GM13976 (cell line): ENCODE measurements at places on chromosomes 7 and 10.

- DNase-seq = no peak
Measured at GRCh38 chr10:75074711-75075445, 36.6 kb upstream of the SAMD8 start.

- no peak for DNase-seq
Measured at GRCh38 chr7:134618756-134619530, 27.7 kb upstream of the BPGM start.

GRCh38 chr7:36506820-36507219, 117.2 kb downstream of the ANLN start:
- no peak for DNase-seq

DNA sequence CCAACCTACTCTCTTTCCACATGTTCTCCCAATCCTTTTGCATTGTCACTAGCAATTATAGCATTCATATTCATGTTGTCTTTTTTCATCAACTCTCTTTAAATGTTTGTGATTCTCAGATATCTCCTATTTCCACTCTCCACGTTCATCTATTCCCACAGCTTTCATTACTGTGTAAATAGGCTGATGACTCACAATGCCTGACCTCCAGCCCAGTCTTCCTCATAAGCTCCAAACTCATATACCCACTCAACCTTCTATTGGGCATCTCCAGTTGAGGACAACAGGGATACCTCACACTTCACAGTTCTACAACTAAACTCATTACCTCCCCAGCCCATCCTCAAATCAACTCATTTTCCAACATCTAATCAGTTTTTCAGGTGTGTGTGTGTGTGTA, 194.1 kb downstream of the DGKI start:
- DNase-seq = no peak

- DNase-seq = no peak
Measured at GRCh38 chr7:12802070-12802469, 114.6 kb downstream of the ARL4A start.

GRCh38 chr7:80711531-80711930, 73.1 kb downstream of the CD36 start:
- no peak for DNase-seq

- DNase-seq = no peak
Measured at GRCh38 chr10:93420944-93421825, 60.9 kb downstream of the MYOF start.

- no peak for DNase-seq
Measured at GRCh38 chr10:110641256-110641655, 2.9 kb upstream of the RBM20 start.

GRCh38 chr10:109931163-109931562, 7.9 kb upstream of the XPNPEP1 start:
- DNase-seq = no peak

GRCh38 chr7:27260211-27260610, 17.6 kb downstream of the EVX1 start:
- no peak for DNase-seq

DNA sequence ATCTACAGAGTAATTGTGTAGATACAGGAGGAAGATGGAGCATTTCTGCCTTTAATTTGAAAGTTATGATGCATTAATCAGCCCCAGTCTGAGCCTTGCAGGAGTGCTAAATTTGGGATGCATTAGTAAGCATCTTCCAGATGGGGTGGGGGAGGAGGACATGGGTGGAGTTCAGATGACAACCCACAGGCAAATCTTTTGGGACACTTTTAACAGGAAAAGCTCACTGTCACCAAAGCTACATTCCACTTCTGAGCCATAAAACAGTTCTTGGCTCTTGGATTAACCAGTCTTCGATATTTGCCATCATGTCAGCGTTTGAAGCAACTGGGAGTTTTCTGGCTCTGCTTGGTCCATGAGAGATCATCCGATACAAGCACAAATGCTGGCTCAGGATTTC, 121.1 kb downstream of the CXCL12 start:
- DNase-seq = no peak

- DNase-seq = no peak
Measured at GRCh38 chr7:83588602-83589240, 60.2 kb downstream of the SEMA3E start.

- DNase-seq = no peak
Measured at GRCh38 chr10:60123668-60124067, 217.3 kb upstream of the CCDC6 start.

GRCh38 chr7:81638198-81638597, 131.6 kb downstream of the HGF start:
- DNase-seq = no peak

GRCh38 chr7:117008886-117009531, 55.7 kb downstream of the ST7 start:
- DNase-seq = no peak

- DNase-seq = no peak
Measured at GRCh38 chr7:130289478-130289877, 3.5 kb upstream of the CPA4 start.

DNA sequence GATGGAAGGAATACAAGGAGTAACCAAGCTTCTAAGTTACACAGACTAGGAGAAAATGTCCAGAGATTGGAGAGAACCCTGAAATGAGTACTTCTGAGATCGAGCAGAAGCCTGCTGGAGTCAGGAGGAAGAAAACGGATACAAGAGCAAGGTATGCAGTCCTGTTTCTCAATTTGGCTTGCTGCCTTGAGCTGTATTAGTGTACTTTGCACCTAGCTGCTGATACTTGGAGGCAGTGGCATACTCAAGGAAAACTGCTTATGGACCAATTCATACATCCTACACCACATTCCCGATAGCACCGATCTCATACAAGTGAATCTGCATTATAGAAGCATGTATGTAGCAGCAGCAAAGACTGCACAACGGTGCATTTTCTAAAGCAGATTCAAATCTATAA, 14.4 kb downstream of the PIP4K2A start:
- DNase-seq = no peak

DNA sequence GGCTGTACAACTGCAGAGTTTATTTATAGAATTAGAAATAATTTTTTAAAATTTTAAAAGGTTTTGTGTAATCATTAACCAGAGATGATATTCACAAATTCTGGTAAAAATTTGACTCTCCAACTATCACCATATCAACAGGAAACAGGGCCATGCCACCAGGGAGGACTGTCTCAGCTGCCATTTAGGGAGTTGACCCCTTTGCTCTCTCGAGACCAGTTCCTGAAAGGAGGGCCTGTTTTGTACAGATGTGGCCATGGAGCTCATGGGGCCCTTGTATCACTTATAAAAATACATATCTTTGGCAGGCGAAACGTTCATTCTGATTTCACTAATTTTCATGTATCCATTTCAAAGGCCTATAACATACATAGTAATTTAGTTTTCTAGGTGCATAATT, 20.3 kb downstream of the H2AZ2 start:
- no peak for DNase-seq

GRCh38 chr7:17441557-17441956, 143.1 kb downstream of the AHR start:
- no peak for DNase-seq

GRCh38 chr7:115864082-115864481, 166.5 kb downstream of the TFEC start:
- DNase-seq = no peak

DNA sequence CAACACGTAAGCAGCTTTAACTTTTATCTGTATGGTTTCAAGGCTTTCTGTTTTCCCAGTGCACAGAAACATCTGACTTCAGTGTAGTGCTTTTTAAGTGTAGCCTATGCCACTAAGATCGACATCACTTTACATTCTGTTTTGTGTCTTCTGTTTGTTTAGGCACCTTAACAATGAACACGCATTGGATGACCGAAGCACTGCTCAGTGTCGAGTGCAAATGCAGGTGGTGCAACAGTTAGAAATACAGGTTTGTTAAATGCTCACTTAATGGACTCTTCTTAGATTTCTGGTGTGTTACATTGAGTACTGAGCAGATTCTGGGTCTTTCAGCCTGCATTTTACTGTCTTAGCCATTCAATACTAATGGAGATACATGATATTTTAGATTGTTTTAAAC, 237.4 kb downstream of the FOXP2 start:
- DNase-seq = no peak

GRCh38 chr10:88416801-88417200, 166.3 kb downstream of the RNLS start:
- no peak for DNase-seq

GRCh38 chr7:158390460-158390859, 197.2 kb downstream of the PTPRN2 start:
- no peak for DNase-seq

GRCh38 chr7:11706666-11707605, 125.1 kb downstream of the THSD7A start:
- DNase-seq = no peak

DNA sequence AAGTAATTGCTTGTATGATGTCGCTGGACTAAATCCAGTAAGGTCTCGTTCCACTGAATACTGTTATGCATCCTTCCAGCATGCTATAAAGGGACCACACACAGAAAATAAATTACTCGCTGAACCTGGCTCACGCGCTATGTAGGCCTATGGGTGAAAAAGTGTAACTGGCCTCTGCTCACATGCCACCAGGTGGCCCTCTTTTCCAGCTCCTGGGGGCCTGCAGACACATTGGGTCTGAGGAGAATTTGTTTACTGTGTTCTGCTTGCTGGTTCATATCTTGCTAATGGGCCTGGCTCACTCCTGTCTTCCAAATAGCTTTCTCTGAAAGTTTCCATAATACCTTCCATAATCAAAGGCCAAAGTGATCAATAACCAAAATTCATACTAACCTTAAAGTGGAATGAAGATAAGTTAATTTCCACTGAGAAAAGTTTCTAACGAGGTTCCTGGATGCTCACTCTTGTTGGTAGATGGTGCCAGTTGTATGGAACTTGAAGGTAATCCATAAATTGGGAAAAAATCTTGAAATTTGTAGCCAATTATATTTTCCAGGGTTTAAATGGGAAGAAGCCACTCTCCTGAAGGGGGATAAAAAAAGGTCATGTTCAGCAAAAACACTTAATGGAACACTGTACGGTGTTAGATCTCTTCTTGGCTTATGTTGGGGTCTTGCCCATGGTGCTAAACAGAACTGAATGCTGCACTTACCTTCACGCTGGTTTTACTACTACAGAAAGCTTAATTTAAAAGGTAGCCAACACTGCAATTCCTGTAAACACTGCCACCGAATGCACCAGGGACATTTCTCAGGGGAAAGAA, 27.0 kb upstream of the ZPBP start:
- no peak for DNase-seq

- no peak for DNase-seq
Measured at GRCh38 chr7:114548081-114548980, 133.7 kb downstream of the FOXP2 start.

- DNase-seq = peak; percentile 68
Measured at GRCh38 chr10:92517034-92517655, 56.7 kb downstream of the IDE start.

GRCh38 chr10:34433241-34434076, 381.6 kb downstream of the PARD3 start:
- DNase-seq = no peak

DNA sequence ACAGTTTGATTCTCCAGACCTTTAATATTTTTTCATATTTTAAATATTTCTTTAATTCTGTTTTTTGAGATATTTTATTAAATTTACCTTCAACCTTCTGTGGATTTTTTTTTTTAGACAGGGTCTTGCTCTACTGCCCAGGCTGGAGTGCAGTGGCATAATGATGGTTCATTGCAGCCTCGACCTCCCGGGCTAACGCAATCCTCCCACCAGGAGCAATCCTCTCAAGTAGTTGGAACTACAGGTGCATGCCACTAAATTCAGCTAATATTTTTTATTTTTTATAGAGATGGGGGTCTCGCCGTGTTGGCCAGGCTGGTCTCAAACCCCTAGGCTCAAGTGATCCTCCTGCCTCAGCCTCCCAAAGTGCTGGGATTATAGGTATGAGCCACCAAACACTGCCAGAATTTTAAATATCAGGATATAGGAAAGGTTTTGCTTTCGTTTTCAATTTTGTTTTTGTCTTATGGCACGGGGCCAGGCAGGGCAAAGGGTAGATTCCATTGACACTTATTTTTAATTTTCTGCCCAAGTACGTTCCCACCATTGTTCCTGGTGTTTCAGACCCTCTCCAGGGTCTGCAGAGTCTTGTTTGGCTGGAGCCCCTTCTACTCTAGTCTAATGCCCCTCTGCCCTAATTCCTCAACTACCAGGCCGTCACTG, 1.2 kb downstream of the TACC2 start:
- DNase-seq = no peak

GRCh38 chr10:74255888-74256357, 104.9 kb downstream of the ADK start:
- no peak for DNase-seq

DNA sequence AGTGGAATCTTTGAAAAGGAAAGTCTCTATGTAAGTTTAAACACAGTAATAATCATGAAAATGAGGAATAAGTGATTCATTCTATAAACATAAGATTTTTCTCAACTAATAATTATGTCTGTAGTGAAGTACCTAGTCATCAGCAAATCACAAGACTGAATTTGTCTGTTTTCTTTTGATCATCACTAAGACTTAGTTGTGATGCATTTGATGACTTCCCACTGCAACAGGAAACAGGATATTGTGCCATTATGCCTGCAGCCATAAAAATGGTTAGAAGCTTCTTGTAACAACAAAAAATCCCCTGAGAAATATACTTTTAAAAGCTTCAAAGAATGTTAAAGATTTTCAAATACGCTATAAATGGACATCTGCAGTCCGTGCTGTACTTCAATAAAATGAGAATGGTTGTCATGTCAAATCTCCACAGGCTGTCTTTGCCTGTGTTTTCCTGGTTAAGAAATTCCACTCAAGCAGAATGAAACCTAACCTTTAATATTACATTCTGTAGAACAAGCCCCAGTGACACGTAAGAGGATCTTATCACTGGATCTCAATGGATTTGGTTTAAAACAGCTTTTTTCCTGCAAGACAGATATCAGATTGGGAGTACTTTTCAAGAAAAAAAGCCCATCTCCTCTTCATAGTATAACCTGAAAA, 1262.3 kb upstream of the PHF14 start:
- no peak for DNase-seq

GRCh38 chr7:152313831-152314604, 121.8 kb downstream of the KMT2C start:
- DNase-seq = no peak

- DNase-seq = no peak
Measured at GRCh38 chr7:85014936-85015660, 171.8 kb downstream of the SEMA3D start.

- DNase-seq = no peak
Measured at GRCh38 chr10:78626471-78626870, 442.3 kb upstream of the ZMIZ1 start.

- no peak for DNase-seq
Measured at GRCh38 chr7:17697128-17697881, 243.0 kb downstream of the SNX13 start.
